ENCODE measurements at places on chromosomes 7 and 10.

DNA sequence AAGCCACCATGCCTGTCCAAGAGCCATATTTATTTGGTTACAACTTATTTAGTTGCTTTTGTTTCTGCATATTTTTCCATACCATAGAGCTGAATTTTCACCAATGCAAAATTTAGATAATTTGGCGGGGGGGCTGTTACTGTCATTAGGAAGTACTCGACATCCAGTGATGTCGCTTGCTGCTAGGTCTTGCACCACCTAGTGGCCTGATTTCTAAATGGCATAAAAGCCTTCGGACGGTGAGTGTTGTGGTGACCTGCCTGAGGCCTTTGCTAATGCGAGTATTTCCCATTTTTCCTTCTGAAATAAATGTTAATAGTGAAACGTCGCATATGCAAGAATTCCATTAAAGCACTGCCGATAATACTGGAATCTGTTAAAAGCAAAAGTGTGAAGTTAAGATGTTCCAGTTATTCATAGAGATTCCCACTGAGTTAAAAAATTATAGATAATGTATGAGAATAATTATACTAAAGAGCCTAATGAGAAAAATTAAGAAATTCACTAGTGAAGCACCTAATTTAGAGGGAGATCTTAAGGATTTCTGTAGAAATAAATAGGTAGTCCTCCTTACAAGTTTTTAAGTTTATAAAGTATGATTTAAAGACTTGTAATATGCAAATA lies 86.1 kb upstream of the DNAJB6 start:
- peak; percentile 61 for DNase-seq

- DNase-seq = no peak
Observed at GRCh38 chr10:34522546-34522945, 292.6 kb downstream of the PARD3 start.

DNA sequence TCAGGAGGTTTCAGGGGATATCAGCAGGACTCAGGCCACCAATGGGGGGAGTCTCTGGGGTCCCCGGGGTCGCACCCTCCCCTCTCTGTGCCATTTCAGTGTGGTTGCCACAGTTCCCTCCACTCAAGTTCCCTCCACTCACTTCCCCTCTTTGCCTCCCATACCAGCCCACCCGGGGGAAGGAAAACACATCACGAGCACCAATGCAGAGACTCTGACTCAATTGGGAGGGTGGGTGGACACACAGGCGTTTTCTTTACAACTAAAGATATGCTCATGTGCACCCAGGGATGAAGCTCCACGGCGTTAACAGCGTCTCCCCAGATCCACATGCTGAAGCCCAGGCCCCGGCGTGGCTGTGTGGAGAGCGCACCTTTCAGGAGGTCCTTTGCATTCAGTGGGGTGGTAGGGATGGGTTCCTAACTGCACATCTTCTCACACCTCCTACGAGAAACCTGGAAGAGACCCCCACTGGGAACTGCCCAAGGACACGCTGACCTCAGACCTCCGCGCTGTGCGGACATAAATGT lies 254.1 kb downstream of the ZMYND11 start:
- DNase-seq = no peak

- peak; percentile 63 for DNase-seq
Observed at GRCh38 chr7:66925255-66925654, 4.2 kb downstream of the TMEM248 start.

DNA sequence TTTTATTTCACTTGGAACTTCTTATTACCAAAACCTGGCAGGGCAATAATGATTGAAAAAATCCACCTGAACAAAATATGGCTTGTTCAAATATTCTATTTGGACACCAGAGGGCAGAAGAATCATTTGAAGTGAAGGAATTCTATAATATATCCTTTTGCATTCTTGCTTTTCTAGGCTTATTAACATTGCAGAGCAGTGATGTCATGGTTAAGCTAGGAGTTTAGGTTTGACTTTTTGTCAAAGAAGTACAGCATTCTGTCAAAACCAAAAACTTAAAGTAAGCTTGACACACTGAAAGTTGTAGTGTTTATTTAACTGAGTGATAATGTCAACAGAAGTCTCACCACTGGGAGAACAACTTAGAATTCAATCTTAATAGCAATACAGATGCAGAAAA lies 156.0 kb downstream of the SEMA3D start:
- DNase-seq = peak; percentile 5
